ENCODE measurements at places on chromosomes 7 and 10. TPM values are rescaled to one million over a fixed set of nuclear protein-coding genes. Genes with fewer than 3 reads are reported as not detected.

Gene IFIT1B
- total RNA-seq = not detected

Gene CYP3A4
- not detected for total RNA-seq

Gene PRSS58
- not detected for total RNA-seq

DNA sequence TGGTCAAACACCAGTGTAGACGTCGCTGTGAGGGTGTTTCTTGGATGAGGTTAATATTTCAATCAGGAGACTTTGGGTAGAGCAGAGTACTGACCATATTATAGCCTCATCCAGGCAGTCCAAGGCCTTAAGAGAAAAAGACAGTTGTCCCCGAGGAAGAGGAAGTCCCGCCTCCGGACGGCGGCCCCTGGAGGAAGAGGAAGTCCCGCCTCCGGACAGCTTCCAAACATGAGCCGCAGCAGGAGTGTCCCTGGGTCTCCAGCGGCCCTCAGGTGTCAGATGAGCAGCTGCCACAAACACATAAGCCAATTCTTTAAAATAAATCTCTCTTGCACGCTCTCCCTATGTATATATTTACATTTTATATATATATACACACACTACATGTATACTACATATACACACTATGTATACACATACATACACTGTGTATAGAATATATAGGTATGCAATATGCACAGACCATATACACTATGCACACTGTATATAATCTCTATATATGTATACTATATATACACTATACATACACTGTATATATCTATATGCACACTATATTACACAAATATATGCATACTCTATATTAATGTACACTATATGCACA, 37.5 kb downstream of the PWWP2B start:
- peak; percentile 70 for DNase-seq
- H3K27ac ChIP-seq = peak overlapping the region; percentile 72
- H3K36me3 ChIP-seq = no peaks in the 10 kb centered on the region
- H3K4me1 ChIP-seq = peaks cover 10% of the 10 kb centered on the region

DNA sequence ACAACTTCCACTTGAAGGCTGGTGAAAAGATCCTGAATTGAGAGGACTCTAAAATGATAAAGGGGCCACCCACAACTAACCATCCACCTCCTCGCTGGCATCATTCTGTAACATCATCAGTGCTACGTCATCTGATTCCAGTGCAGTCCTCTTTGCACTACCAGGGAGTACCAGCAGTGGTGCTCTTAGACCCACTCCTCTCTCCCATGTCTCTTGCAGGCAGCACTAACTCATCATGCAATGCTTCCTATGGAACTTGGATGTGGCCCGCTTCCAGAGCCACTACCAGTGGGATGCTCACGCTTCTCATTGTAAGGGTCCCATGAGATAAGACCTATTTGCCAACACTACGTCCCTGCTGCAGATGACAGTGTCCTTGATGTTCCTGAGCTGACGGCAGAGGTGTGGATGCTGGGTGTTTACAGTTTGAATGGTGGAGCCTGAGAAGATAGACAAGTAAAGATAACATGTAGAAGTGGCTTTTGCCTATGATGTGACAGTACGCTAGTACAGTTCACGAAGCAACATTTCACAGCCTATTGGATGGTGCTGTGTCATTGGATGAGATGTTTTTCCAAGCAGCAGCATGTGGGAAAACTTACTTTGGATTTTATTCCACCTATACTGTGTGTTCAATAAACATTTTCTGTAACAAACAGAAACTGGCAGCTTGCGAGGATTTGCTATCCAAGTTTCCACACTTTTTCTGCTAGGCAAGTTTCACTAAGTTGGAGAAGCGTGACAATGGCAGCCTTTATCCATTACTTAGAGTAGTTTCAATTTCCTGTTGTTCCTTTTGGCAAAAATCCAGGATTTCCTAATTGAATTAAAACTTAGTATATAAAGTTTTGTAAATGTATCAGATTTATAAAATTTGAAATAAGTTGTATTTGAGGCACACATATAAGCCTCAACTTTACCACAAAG, 35.8 kb upstream of the COBL start:
- no peaks in the 10 kb centered on the region for H3K27me3 ChIP-seq
- no peak for DNase-seq
- H3K4me1 ChIP-seq = no peaks in the 10 kb centered on the region
- no peaks in the 10 kb centered on the region for H3K36me3 ChIP-seq

DNA sequence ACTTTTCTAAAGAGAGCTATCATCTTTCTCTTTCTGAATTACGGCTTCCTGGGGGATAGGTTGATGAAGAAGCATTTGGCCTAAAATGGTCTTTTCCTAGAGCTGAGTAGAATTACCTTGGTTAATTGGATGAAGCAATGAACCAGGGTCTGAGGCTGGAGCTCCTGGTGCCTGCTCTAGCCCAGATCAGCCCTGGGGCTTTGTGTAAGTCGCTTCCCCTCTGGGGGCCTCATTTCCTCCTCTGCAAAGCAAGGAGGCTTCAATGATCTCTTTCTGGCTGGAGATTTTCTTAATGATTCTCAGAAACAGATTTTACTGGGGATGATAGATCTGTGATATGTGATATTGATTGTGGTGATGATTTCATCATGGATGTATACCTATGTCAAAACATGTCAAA, 3.5 kb upstream of the CPA2 start:
- no peak overlapping the region for H3K4me3 ChIP-seq
- no peak overlapping the region for H3K27ac ChIP-seq
- peaks cover 3% of the 10 kb centered on the region for H3K27me3 ChIP-seq
- no peaks in the 10 kb centered on the region for H3K4me1 ChIP-seq
- no peaks in the 10 kb centered on the region for H3K36me3 ChIP-seq
